Endothelial cell (in vitro differentiated cells): ENCODE measurements at places on chromosomes 6 and 20. TPM values are rescaled to one million over a fixed set of nuclear protein-coding genes. Genes with fewer than 3 reads are reported as not detected.

- peaks cover 26% of the 10 kb centered on the region for H3K4me1 ChIP-seq
- peak overlapping the region; percentile 49 for H3K4me3 ChIP-seq
- DNase-seq = no peak
- H3K27me3 ChIP-seq = peaks cover 19% of the 10 kb centered on the region
- H3K27ac ChIP-seq = peak overlapping the region; percentile 67
Observed at GRCh38 chr6:36961441-36962435, 7.2 kb downstream of the PI16 start.

DNA sequence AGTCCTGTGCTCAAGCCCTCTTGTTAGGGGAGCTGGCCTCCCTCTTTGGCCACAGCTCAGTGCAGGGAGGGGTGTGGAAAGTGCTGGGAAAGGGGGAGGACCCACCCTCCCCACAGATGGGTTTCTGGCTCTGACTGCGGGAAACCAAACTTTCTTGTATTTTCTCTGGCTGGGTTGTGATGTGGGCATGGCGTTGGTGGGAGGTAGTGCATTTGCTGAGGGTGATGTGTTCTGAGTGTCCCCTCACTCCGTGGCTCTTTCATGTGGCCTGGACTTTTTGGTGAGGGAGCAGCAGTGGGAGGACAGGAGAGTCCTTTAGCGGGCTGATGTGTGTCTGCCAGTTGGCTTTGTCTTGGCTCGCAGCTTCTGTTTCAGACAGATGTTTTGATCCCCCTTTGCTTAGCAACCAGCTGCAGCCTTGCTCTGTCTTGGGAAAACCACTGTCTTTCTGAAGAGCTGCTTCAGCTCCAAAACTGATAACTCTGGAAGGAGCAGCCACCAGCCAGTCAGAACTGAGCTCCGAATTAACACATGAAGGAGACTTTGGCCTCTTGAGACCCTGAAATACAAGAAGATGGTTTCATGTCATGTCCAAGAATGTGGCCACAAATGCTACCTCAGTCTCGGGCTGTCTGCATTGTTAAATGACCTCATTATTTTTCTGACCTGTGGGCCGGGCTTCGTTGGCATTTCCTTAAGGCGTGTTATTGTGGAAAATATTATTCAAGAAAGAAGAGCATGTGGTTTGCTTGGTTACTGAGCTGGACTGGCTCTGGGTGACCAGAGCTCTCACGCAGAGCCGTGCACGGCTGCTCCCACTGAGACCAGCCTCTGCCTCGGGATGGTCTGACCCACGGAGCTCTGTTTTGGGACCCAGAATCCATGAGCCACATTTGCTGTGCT, 21.5 kb downstream of the SYNJ2 start:
- H3K36me3 ChIP-seq = peaks cover 30% of the 10 kb centered on the region
- DNase-seq = no peak
- H3K4me3 ChIP-seq = peak overlapping the region; percentile 75
- H3K4me1 ChIP-seq = peaks cover 40% of the 10 kb centered on the region
- peaks cover 20% of the 10 kb centered on the region for H3K27me3 ChIP-seq

GRCh38 chr6:39280247-39280731, 33.9 kb downstream of the KCNK17 start:
- no peaks in the 10 kb centered on the region for H3K36me3 ChIP-seq
- no peak overlapping the region for H3K4me3 ChIP-seq
- no peak overlapping the region for H3K27ac ChIP-seq
- H3K4me1 ChIP-seq = no peaks in the 10 kb centered on the region
- H3K27me3 ChIP-seq = peaks cover 12% of the 10 kb centered on the region

- peaks cover 5% of the 10 kb centered on the region for H3K36me3 ChIP-seq
- DNase-seq = no peak
- peaks cover 8% of the 10 kb centered on the region for H3K27me3 ChIP-seq
- no peak overlapping the region for H3K27ac ChIP-seq
- H3K4me3 ChIP-seq = peak overlapping the region; percentile 79
Observed at GRCh38 chr6:2768696-2769095, 3.5 kb downstream of the WRNIP1 start.

DNA sequence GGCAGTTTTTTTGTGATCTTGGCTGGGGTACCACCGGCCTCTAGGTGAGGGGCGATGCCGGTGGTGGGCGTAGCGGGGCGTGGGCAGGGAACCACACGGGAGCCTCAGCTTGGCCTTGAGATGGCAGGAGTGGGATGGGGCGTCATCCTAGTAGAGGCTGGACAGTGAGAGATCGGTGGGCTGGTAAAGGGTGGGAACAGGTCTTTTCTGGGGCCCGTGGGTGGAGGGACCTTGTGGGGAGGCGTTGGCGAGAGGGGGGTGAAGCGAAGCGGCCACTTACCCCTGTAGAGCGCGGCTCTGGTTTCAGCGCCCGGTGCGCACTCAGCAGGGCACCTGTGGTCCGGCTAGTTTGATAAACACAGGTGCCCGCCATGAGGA, 12.0 kb downstream of the ITPR3 start:
- DNase-seq = no peak
- peaks cover 38% of the 10 kb centered on the region for H3K4me1 ChIP-seq
- H3K27ac ChIP-seq = peak overlapping the region; percentile 5
- peak overlapping the region; percentile 88 for H3K4me3 ChIP-seq
- peaks cover 10% of the 10 kb centered on the region for H3K27me3 ChIP-seq

DNA sequence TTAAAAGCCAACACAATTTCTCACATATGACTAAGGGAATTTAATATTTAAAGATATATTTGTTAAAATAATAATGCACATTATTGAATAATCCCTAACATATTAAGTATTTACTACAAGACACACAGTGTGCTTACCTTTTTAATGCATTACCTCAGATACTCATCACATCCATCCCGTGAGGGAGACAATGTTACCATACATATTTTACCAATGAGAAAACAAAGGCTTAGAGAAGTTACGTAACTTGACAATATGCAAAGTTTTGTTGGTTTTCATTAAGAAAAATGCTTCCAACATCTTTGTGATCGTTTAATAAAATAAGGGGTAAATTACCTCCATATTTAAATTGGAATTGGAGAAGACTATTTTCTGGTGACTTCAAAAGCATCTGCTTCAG, 4.3 kb downstream of the IFNGR1 start:
- no peak for DNase-seq
- H3K4me3 ChIP-seq = no peak overlapping the region
- H3K27ac ChIP-seq = peak overlapping the region; percentile 96

GRCh38 chr20:40692240-40693011, 3.4 kb upstream of the MAFB start:
- H3K4me1 ChIP-seq = peaks cover 12% of the 10 kb centered on the region
- no peak overlapping the region for H3K27ac ChIP-seq
- H3K4me3 ChIP-seq = peak overlapping the region; percentile 52
- no peaks in the 10 kb centered on the region for H3K36me3 ChIP-seq

DNA sequence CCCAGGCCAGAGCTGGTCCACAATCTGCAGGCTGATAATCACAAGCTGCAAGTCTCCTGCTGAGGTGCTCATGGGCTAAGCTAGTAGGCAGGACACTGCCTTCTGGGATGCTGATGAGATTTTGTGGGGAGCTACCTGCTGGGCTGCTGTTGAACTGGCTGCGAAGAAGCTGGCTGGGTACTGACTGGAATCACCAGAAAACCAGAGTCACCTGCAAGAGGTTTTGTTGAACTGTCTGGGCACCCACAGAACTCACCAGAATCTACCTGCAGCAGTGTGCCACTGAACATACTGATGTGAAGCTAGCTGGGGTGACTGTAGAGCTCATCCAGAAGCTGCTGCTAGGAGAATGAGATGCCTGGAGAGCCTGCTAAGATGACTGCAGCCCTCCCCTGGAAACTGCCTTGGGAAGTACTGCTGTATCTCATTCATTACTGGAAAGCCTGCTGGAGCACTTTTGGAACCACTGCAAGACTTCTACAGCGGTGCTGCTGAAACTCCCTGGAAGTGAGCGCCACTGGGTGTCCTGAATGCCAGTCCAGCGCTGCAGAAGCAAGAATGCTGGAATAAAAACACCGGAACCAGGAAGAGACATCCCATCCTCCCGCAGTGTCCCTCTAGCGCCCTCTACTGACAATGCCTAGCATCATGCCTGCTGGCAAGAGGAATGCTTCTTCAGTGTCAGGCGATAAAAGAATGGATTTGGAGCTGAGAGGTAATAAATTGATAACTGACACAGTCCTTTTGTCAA, 64.9 kb upstream of the ARHGAP18 start:
- no peaks in the 10 kb centered on the region for H3K4me1 ChIP-seq
- no peaks in the 10 kb centered on the region for H3K27me3 ChIP-seq
- H3K36me3 ChIP-seq = no peaks in the 10 kb centered on the region

GRCh38 chr6:2327591-2327990, 82.2 kb upstream of the GMDS start:
- H3K36me3 ChIP-seq = peaks cover 32% of the 10 kb centered on the region
- no peak for DNase-seq
- H3K27ac ChIP-seq = no peak overlapping the region

- H3K36me3 ChIP-seq = no peaks in the 10 kb centered on the region
- no peaks in the 10 kb centered on the region for H3K27me3 ChIP-seq
- H3K4me1 ChIP-seq = no peaks in the 10 kb centered on the region
- no peak for DNase-seq
Observed at GRCh38 chr6:116154887-116155286, 29.0 kb upstream of the COL10A1 start.

SPINT4 gene
- total RNA-seq = not detected

RSPH4A gene
- total RNA-seq = 1.3 TPM
